LHCN-M2 (cell line): ENCODE measurements at places on chromosomes 5 and 9. TPM values are rescaled to one million over a fixed set of nuclear protein-coding genes. Genes with fewer than 3 reads are reported as not detected.

The SLC24A2 gene
- total RNA-seq, result 0.06 TPM in 2 replicates

The PTCD2 gene
- 19.0 and 25.3 TPM in 2 replicates for total RNA-seq

The FCN2 gene
- total RNA-seq, result not detected in 2 replicates

The ANKRD31 gene
- not detected in 2 replicates for total RNA-seq

The SLC6A3 gene
- total RNA-seq, result not detected in 2 replicates

The KCNIP1 gene
- total RNA-seq, result not detected in 2 replicates

The EQTN gene
- not detected in 2 replicates for total RNA-seq

The PARP8 gene
- total RNA-seq, result 6.3 and 8.1 TPM in 2 replicates

The DAB2 gene
- 25.0 and 39.7 TPM in 2 replicates for total RNA-seq

The PPP3R2 gene
- total RNA-seq, result not detected in 2 replicates

The TMEM174 gene
- total RNA-seq, result not detected in 2 replicates

The BNC2 gene
- total RNA-seq, result 16.4 and 23.8 TPM in 2 replicates

The NTRK2 gene
- total RNA-seq, result not detected in 2 replicates

The CHSY3 gene
- 7.6 and 9.9 TPM in 2 replicates for total RNA-seq

The PDZD2 gene
- total RNA-seq, result not detected in 2 replicates

The CBY3 gene
- total RNA-seq, result not detected in 2 replicates

The TAS2R1 gene
- not detected in 2 replicates for total RNA-seq

The PRUNE2 gene
- total RNA-seq, result 68.5 and 88.1 TPM in 2 replicates

The IRX1 gene
- not detected in 2 replicates for total RNA-seq

The FOXE1 gene
- not detected in 2 replicates for total RNA-seq

The CDX1 gene
- not detected in 2 replicates for total RNA-seq

The NR2F1-AS1 gene
- 10.4 and 10.8 TPM in 2 replicates for total RNA-seq

The TMEM171 gene
- total RNA-seq, result 62.6 and 65.9 TPM in 2 replicates

The SPIN1 gene
- total RNA-seq, result 108 and 113 TPM in 2 replicates

The SPINK6 gene
- not detected in 2 replicates for total RNA-seq

The CDH12 gene
- not detected in 2 replicates for total RNA-seq

The PRPF4 gene
- total RNA-seq, result 49.3 and 51.0 TPM in 2 replicates

The SCGB3A2 gene
- total RNA-seq, result not detected in 2 replicates

The CETN3 gene
- 22.1 and 27.0 TPM in 2 replicates for total RNA-seq

The UNC5A gene
- total RNA-seq, result 0.06 and 0.26 TPM in 2 replicates

The PCDHB3 gene
- total RNA-seq, result 2.0 and 2.4 TPM in 2 replicates

The CTXN3 gene
- total RNA-seq, result not detected in 2 replicates

The ABITRAM gene
- 6.9 and 9.1 TPM in 2 replicates for total RNA-seq

The ANKRD34B gene
- total RNA-seq, result not detected in 2 replicates

The HINT1 gene
- total RNA-seq, result 198 and 227 TPM in 2 replicates

The UGCG gene
- 161 and 172 TPM in 2 replicates for total RNA-seq

The MEIKIN gene
- total RNA-seq, result not detected in 2 replicates

The NEK6 gene
- total RNA-seq, result 62.8 and 72.6 TPM in 2 replicates

The SOWAHA gene
- not detected in 2 replicates for total RNA-seq

The ERGIC1 gene
- total RNA-seq, result 152 and 158 TPM in 2 replicates

The CDH6 gene
- not detected in 2 replicates for total RNA-seq

The C9orf153 gene
- not detected in 2 replicates for total RNA-seq

The GFRA3 gene
- not detected in 2 replicates for total RNA-seq

The KIF20A gene
- total RNA-seq, result 108 and 113 TPM in 2 replicates

The ADAMTS2 gene
- total RNA-seq, result 20.7 and 24.1 TPM in 2 replicates

The DMRT3 gene
- not detected in 2 replicates for total RNA-seq

The FAM221B gene
- total RNA-seq, result not detected in 2 replicates
